Activated T-cell treated with anti-CD3 and anti-CD28 coated beads for 48 hours (primary cell): ENCODE measurements at places on chromosomes 5 and 9.

DNA sequence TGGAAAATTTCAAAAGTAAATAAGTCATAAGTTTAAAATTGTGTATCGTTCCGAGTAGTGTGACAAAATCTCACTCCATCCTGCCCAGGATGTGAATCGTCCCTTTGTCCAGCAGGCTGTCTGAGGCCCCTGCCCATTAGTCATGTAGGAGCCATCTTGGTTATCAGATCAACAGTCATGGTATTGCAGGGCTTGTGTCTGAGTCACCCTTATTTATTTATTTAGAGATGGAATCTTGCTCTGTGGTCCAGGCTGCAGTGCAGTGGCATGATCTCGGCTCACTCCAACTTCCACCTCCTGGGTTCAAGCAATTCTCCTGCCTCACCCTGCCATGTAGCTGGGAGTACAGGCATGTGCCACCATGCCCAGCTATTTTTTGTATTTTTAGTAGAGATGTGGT lies 30.2 kb downstream of the ITGA2 start:
- no peak for DNase-seq

DNA sequence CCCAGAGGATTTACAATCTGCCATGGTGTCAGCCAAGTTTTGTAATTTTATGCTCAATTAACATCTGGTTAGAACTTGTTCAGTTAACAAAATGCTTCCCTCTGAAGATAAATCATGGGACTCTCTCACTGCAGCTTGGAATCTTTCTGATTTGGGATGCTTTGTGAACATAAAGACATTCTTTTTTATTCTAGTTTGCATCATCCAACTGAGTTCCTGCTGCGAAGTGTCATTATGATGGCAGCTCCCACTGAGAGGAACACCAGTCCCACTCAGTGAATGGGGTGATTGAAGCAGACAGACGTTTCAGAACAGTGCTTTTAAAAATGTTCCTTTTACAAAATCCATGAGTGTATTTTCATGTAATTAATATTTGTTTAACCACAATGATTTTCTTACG lies 863.8 kb downstream of the TLE4 start:
- no peak for DNase-seq

- no peak for DNase-seq
Observed at GRCh38 chr5:7250004-7250403, 145.9 kb upstream of the ADCY2 start.

GRCh38 chr9:76395381-76395780 lies 1.2 kb upstream of the RFK start:
- no peak for DNase-seq

GRCh38 chr9:130482463-130482862 lies 37.7 kb downstream of the ASS1 start:
- no peak for DNase-seq

GRCh38 chr9:83454076-83454475 lies 84.1 kb downstream of the FRMD3 start:
- no peak for DNase-seq

DNA sequence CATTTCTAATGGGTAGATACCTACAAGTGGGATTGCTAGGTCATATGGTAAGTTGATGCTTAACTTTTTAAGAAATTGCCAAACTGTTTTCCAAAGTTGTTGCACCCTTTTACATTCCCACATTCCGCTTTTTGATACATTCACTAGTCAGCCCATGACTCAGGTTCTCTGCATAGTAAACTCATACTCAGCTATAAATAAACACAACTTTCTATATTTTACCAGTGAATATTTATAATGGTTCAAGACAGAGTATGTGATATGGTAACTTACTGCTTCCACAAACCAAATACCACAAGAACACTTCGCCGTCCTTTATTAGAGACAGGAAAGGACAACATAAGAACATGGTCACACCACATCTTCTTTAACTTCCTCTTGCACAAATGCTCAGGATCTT lies 54.0 kb downstream of the PLPP1 start:
- no peak for DNase-seq
